ENCODE measurements at places on chromosomes 12 and 14.

- no peak for DNase-seq
Measured at GRCh38 chr12:126347421-126347820, 1282.2 kb downstream of the AACS start.

GRCh38 chr12:80313209-80313608, 130.8 kb upstream of the PTPRQ start:
- no peak for DNase-seq

- no peak for DNase-seq
Measured at GRCh38 chr12:92581604-92582003, 121.2 kb upstream of the PLEKHG7 start.

DNA sequence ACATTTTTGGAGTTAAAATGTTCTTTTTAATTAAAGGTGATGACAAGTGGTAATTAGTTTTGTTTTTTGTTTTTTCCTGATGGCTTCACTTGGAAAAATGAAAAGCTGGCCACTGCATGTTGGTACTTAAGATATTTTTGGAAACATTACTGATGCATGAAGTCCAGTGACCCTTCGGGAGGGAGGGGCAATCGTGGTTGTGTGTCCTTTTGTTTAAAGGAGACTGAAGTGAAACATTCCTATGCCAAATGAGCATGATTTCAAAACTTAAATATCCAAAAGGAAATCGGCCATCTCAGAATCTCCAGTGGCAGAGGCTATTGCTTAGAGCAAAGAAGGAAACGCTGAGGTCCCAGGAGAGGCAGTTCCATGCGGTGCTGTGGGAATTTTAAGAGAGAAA, 20.1 kb downstream of the LTBP2 start:
- DNase-seq, result no peak

- DNase-seq, result no peak
Measured at GRCh38 chr14:49947506-49947905, 54.6 kb downstream of the ARF6 start.

DNA sequence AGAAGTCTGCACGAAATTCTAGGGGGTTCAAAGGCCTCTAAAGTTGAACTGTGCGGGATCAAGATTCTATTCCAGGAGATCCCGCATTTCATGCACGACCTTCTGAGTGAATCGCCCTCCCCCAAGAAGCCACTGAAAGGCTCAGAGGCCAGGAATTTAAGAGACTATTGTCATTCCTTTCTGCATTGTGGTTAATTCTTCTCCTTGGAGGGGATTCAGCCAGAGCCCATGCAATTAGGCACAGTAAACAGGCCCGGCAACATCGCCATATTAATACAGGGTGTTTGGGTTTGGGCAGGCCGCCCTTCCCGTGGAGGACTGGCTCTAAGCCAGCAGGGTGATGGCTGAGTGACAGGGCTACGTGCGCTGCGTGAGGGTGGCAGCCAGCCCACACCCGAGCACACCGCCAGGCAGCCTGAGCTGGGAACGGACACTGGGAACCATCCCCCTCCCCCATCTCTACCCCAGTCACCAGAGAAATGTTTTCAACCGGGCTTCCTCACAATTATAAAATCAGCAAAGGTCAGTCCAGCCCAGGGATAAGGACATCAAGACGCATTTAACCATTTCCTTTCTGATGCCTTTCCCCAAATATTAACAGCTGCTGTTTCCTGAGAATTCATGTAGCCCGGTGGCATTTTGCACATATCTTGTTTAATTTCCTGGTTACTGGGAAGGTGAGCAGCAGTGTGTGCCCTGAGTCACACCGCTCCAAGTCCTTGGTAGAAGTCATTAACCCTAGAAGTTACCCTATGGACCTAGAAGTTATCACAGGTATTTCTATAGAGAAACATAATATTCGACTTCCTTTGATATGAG, 12.5 kb downstream of the EGLN3 start:
- no peak for DNase-seq

DNA sequence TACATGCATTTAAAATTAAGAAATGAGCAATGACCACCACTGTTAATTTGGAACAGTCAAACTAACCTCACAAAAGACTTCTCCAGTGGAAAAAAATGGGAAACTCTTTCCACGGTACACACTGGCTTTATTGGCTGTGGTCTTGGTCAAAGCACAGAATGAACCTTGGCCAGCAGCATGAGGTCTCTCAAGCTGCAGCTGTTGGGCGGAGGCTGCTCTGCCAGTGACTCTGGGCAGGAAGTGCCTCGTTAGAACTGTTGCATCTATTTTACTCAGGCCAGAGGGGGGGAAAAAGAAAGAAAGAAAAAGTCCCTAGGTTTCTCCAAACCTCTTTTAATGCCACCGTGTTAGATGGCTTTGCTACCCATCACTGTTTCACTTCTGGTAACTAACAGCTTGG, 279.8 kb upstream of the DIO2 start:
- DNase-seq, result no peak

GRCh38 chr12:47234576-47235141, 154.9 kb upstream of the AMIGO2 start:
- no peak for DNase-seq

- no peak for DNase-seq
Measured at GRCh38 chr14:64998455-64998931, 11.8 kb downstream of the FNTB start.

DNA sequence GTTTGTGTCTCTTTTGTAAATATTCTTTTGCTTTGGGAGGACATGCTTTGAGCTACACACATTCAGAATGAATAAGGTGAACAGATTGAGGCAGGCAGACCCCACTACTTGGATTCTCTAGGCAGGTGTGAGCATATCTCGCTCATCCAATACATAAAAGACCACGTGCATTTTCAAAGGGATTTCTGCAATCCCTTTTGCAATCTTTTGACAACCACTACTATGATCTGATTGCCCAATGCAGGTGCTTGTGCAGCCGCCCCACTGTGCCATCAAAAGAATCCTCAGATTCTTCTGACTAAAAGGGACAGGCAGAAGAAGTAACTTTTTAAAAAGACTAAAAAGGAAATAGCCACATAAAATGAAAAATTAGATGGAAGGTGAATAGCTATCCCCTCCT, 341.4 kb downstream of the BMP4 start:
- no peak for DNase-seq

DNA sequence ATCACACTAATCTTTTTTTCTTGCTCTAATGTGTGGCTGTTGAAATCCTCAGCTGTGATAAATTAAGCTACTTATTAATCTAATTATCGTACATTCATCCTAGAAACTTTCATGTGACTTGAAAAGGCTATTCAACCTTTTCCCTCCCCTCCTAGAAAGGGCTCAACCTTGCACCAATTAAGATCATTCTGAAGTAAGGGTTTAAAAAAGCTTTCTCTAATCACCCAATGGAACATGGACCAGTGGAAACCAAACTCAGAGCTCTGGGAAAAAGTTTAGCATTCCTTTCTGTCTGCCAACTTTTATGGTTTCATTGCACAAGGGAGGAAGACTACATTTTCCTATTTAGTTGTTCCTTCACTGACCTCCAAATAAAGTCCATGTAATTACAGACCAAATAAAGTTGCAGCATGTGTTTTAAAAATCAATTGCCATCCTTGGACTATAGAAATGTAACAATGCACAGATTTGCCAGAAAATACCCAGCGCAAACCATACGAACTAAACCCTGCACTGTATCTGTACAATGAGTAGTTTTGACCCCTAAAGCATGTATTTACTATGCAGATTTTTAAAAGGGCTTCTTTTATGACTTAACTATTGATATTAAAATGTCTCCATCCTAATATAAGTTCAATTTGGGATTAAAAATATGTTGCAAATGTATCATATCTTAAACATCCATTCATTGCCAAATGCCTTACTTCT, 142.6 kb upstream of the OTX2 start:
- DNase-seq, result no peak

DNA sequence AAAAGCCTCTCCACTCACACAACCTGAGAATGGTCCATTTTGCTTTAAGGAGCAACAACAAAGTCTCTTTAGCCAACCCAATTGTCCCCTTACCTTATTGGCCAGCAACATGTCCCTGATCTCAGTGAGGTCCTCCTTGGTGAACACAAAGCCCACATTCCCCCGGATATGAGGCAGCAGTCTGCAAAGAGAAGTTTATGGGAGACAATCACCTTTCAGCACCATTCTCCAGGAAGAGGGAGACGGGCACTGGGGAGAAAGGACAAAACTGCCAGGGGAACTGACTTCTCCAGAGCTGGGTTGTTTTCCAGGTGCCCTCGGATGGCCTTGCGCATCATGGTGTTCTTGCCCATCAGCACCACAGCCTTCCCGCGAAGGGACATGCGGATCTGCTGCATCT, 1.9 kb downstream of the RPLP0 start:
- no peak for DNase-seq

- no peak for DNase-seq
Measured at GRCh38 chr12:7374423-7375144, 69.4 kb downstream of the CD163L1 start.
